ENCODE measurements at places on chromosomes 6 and 20.

- peaks cover 12% of the 10 kb centered on the region for H3K36me3 ChIP-seq
- peak overlapping the region; percentile 99 for H3K4me3 ChIP-seq
- no peaks in the 10 kb centered on the region for H3K27me3 ChIP-seq
- H3K27ac ChIP-seq, result peak overlapping the region; percentile 67
- peak; percentile 75 for DNase-seq
- H3K4me1 ChIP-seq, result peaks cover 35% of the 10 kb centered on the region
Observed at GRCh38 chr20:63980317-63980805, 571 bp upstream of the PRPF6 start.

GRCh38 chr20:36093025-36093803 lies 61.3 kb upstream of the EPB41L1 start:
- peaks cover 18% of the 10 kb centered on the region for H3K4me1 ChIP-seq
- DNase-seq, result no peak
- no peak overlapping the region for H3K27ac ChIP-seq
- no peak overlapping the region for H3K4me3 ChIP-seq
- no peaks in the 10 kb centered on the region for H3K36me3 ChIP-seq

DNA sequence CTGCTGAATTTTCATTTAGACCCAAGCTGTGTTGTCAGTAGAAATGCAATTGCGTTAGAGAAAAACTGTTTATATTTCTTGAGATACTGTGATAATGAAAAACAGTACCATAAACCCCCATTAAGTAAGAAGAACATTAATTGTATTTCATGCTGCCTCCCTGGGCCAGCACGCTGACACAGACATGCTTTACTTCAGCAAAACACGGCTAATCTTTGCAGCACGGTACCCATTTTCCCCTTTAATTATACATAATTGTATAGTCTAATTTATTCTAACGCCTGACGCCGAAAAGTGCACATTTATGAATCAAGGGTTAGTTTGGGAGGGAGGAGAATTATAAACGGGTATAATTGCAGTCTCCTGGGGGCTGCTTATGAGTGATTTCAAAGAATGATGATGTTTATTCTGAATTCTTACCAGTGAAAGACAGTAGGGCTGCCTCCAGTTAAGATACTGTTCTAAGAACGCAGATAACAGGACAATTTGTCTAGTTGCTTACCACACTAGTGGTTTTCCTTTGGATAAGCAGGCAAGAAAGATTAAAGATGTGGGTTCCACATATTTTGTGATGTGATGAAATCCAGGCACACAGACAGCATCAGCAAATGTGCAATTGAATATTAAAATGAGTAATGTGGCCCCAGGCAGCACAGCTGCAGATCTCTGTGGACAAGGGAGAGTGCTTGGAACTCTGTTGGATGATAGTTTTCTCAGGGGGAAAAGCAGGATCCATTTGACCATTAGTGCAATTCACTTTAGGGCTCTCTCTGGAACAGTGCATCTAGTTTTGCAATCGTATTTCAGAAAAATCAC lies 4.7 kb upstream of the SULF2 start:
- H3K36me3 ChIP-seq, result no peaks in the 10 kb centered on the region
- H3K4me1 ChIP-seq, result no peaks in the 10 kb centered on the region
- H3K27me3 ChIP-seq, result no peaks in the 10 kb centered on the region
- DNase-seq, result no peak

GRCh38 chr6:137877606-137878005 lies 10.5 kb downstream of the TNFAIP3 start:
- no peak overlapping the region for H3K4me3 ChIP-seq
- no peaks in the 10 kb centered on the region for H3K27me3 ChIP-seq
- no peaks in the 10 kb centered on the region for H3K4me1 ChIP-seq
- H3K36me3 ChIP-seq, result no peaks in the 10 kb centered on the region

- H3K4me1 ChIP-seq, result no peaks in the 10 kb centered on the region
- no peak overlapping the region for H3K4me3 ChIP-seq
- H3K27me3 ChIP-seq, result no peaks in the 10 kb centered on the region
- H3K27ac ChIP-seq, result no peak overlapping the region
Observed at GRCh38 chr20:56987986-56988385, 278.5 kb downstream of the BMP7 start.

GRCh38 chr6:32659856-32660595 lies 6.4 kb downstream of the HLA-DQB1 start:
- peaks cover 6% of the 10 kb centered on the region for H3K36me3 ChIP-seq
- no peaks in the 10 kb centered on the region for H3K27me3 ChIP-seq
- peaks cover 52% of the 10 kb centered on the region for H3K4me1 ChIP-seq
- DNase-seq, result peak; percentile 92

DNA sequence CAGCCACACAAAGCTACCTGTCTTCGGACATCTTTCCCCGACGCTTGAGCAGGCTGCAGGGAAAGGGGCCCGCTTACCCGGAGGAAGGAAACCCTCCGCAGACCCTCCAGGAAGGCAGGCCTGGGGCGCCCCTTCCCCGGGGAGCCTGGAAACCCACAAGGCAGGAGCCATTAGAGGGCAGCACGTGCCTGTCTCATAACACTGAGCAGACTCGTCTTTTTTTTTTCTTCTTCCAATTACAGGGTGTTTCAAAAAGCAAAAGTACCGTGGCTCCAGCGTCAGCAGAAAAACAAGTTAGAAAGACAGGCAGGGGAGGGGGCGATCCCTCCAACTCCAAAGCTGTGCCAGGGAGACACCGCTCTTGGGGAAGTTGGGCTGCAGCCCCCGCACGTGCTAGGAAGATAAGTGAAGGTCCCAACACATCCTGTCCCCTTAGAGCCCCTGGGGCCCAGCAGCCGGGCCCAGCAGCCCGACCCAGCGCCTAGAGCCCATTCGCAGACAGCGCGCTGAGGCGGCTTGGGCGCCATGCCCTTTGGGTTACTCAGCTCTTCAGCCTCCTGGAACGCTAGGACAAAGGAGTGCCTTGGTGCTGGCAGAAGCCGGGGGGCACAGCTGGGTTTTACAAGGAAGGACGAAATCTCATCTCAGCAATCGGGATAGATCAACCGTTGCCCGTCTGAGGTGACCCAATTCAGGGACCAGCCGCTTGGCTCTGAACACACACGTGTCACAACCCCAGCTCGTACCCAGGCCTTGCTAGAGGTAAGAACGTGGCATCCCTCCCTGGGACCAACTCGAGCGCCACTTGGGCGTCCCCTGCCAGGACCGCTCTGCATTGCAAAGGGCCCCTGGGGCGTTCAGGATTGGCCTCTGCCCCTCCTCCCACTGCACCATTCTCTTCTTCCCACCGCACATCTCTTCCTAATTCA lies 136.3 kb downstream of the LY86 start:
- no peaks in the 10 kb centered on the region for H3K36me3 ChIP-seq
- DNase-seq, result peak; percentile 55
- H3K4me1 ChIP-seq, result no peaks in the 10 kb centered on the region
- H3K4me3 ChIP-seq, result no peak overlapping the region

DNA sequence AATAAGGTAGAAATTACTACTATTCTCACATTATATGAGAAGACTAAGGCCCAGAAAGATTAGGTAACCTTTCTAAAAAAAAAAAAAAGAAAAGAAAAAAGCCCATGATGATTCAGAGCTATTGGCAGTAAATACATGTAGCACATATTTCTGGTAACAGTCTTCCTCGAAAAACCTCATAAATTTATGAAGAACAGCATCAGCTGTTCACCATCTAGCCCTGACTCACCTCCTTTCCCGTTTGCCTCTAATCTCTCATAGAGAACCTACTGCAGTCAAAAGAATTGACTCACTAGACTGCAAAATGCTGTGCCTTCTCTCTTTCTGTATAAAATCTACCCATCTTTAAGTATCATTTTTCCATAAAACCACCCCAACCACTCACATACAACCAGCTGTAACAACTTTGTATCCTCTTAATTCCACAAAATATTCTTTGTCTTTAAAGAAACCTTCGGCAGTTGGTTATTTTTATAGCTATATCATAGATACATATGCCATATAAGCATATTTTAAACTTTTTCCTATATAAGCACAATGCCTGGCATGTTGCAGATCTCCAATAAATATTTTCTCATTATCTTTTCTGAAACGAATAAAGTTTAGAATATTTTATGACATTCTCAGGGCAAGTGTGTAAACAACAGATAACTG lies 152.7 kb upstream of the ENPP5 start:
- peaks cover 40% of the 10 kb centered on the region for H3K4me1 ChIP-seq
- H3K4me3 ChIP-seq, result no peak overlapping the region
- no peak overlapping the region for H3K27ac ChIP-seq
- H3K27me3 ChIP-seq, result no peaks in the 10 kb centered on the region
- H3K36me3 ChIP-seq, result no peaks in the 10 kb centered on the region
- no peak for DNase-seq

DNA sequence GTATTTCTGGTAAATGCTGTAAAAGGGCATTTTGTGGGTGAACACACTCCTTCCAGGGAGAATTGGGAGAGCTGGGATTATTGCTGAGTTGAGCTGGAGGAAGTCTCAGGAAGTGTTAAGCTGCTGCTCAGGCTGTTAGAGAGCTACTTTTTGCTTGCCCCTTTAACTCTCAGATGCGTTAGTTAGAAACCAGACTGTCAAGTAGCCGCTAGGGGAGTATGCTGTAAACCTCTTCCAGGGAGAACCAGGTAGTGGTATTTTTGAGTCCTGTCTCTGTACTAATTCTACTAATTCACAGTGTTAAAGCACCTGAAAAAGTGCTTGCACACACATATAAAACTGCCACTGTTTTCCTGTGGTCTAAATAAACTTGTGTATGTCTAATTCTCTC lies 6.6 kb upstream of the GFRAL start:
- DNase-seq, result no peak
- H3K36me3 ChIP-seq, result no peaks in the 10 kb centered on the region
- no peaks in the 10 kb centered on the region for H3K4me1 ChIP-seq
- H3K27me3 ChIP-seq, result no peaks in the 10 kb centered on the region
- H3K4me3 ChIP-seq, result no peak overlapping the region
- H3K27ac ChIP-seq, result no peak overlapping the region

DNA sequence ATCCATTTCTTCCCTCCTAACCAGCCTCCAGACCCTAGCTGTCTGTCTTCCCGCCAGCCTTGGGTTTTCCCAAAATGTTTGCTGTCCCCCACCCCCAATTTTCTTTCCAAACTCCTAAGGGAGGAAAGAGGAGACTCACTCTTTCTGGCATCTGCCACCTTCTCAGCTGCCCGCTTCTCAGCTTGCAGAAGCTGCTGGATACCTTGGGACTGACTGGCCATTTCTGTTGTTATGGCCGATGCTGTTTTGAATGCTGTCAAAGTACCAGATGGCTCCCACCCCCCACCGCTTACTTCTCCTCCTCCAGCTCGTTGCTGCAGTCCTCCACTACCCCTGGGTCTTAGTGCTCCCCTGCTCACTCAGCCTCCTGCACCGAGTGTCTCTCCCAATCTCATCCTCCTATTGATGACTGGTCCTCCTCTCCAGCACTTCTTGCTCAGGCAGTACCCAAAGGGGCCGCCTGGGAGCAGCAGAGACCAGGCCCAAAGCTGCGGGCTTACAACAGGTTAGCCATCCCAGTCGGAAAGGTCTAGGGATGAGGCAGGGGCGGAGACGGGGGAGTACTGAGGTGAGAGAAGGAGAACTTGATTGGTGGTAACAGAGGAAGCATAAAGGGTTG lies at the start of gene ATP6V1G2:
ATP6V1G2 (minus strand) TSS at position 270 of the 619 bp plus-strand sequence; CDS start at position 221, 49 bp downstream.
- DNase-seq, result peak; percentile 96
- peak within 1 kb of the TSS; percentile 72 for H3K4me3 ChIP-seq
- H3K36me3 ChIP-seq, result peaks cover 12% of the 10 kb centered on the region
- H3K27me3 ChIP-seq, result no peaks in the 10 kb centered on the region
- peak within 1 kb of the TSS; percentile 87 for H3K27ac ChIP-seq

- peaks cover 3% of the 10 kb centered on the region for H3K27me3 ChIP-seq
- no peaks in the 10 kb centered on the region for H3K36me3 ChIP-seq
- H3K4me1 ChIP-seq, result no peaks in the 10 kb centered on the region
Observed at GRCh38 chr6:27358786-27359185, 29.8 kb upstream of the ZNF391 start.

- no peaks in the 10 kb centered on the region for H3K27me3 ChIP-seq
- no peak overlapping the region for H3K4me3 ChIP-seq
- H3K4me1 ChIP-seq, result peaks cover 20% of the 10 kb centered on the region
- H3K27ac ChIP-seq, result no peak overlapping the region
- DNase-seq, result peak; percentile 59
- no peaks in the 10 kb centered on the region for H3K36me3 ChIP-seq
Observed at GRCh38 chr20:57458400-57459160, 66.4 kb downstream of the CTCFL start.

- no peak overlapping the region for H3K4me3 ChIP-seq
- H3K27ac ChIP-seq, result no peak overlapping the region
- no peaks in the 10 kb centered on the region for H3K36me3 ChIP-seq
- no peaks in the 10 kb centered on the region for H3K4me1 ChIP-seq
Observed at GRCh38 chr6:12813321-12813720, 96.8 kb downstream of the PHACTR1 start.

GRCh38 chr20:59297686-59298085 lies 2.7 kb upstream of the EDN3 start:
- H3K36me3 ChIP-seq, result no peaks in the 10 kb centered on the region
- DNase-seq, result no peak
- no peak overlapping the region for H3K4me3 ChIP-seq
- H3K4me1 ChIP-seq, result peaks cover 3% of the 10 kb centered on the region
- no peak overlapping the region for H3K27ac ChIP-seq

- DNase-seq, result peak; percentile 56
- 0 out of 2 replicates have a peak overlapping the region, but pooled peaks have one; percentile 66 for H3K4me3 ChIP-seq
Observed at GRCh38 chr6:158909938-158910337, 90.1 kb downstream of the RSPH3 start.
